ENCODE measurements at places on chromosomes 13 and 19.

GRCh38 chr19:43504426-43505185 is at the start of gene PHLDB3:
Gene PHLDB3 (minus strand): TSS chr19:43504746. CDS start chr19:43504118, 628 bp downstream.
- no peak for DNase-seq

GRCh38 chr19:43664018-43664417 is 6.0 kb downstream of the PLAUR start:
- DNase-seq: no peak

DNA sequence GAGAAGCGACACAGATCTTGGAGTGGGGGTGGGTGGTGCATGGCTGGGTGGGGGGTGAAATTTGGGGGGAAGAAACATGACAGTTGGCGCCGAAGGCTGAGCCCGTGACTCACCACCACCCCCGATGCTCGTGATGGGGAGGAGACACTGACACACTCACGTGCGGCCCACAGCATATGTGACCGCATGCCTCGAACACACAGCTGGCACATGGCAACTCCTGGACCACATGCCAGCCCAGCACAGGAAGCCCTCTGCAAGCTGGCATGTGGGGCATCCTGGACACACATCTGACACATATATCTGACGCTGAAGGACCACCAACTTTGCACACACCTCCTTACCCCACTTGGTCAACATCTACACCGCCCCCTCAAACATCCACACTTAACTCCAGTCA is 1.2 kb upstream of the GRIK5 start:
- DNase-seq: no peak

DNA sequence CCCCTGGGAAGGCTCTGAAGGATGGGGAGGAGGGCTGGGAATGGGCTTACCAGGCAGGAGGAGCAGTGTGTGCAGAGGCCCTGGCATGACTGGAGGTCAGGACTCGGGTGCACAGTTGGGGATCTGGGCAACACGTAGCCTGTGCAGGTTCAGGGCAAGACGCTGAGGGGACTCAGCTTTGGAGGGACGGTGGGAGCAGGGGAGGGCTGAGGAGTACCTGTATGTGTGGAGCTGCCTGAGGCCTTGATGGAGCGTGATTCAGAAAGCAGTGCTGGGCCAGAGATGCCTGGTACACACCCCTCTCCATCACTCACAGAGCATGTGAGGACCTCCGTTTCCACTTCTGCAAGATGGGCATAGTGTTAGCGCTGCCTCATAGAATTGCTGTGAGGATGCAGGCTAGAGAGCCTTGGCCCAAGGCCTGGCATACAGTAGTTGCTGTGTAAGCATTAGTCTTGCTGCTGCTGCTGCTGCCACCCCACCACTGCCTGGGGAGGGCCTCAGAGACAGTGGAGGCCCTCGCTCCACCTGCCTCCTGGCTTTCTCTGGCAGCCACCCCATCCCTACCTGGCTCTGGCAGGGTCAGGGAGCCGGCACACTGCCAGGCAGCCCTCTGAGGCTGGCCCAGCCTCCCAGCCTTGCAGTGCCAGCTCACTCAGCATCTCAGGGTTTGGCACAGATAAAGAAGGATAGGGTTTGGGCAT is 2.4 kb downstream of the PAK4 start:
- DNase-seq: no peak

- DNase-seq: no peak
Measured at GRCh38 chr13:109212650-109213049, 573.7 kb downstream of the IRS2 start.

DNA sequence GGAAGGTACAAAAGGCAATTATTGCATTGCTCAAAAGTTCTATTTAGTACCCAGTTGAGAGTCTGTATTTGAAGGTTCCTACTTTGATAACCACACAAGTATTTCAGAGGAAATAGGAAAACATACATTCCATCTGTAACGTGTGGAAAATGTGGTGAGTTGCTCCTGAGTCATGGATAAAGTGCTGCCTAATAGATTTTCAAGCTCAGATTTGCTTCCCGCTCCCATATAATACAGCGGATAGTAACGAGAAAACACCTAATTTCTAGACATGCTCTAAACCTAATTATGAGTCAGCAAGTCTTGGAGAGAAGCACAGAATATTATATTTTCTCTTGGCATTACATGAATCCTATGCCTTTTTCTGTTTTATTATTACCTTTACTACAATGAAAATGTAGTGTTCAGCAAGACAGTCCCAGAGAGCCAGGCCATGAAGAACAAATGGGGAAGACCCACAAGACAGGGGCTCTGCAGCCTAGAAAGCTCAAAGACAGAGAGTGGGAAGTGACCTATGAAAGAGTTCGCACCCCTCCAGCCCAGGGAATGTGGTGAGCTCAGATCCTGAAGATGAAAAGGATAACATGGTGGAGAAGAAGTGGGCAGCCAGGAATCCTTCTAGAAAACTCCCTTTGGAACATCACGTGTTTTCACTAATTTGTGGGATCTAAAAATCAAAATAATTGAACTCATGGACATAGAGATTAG is 116.1 kb downstream of the STARD13 start:
- DNase-seq: peak; percentile 75

DNA sequence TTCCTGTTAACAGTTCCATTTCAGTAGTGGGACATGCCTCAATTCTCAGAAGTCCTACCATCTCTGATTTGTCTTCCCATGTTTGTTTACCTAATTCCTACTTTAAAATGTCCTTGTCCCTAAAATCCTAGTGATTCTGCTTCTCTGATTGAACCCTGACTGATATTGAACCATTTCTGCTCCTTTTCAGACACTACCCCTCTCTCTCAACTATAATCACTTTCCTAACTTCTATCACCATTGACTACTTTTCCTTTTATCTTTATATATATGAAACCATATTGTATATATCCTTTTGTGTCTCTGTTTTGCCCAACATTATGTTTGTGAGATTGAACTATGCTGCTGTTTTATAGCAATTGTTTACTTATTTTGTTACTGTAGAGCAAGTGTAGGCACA is 15.6 kb upstream of the ZNF227 start:
- no peak for DNase-seq
